A172 (cell line): ENCODE measurements at places on chromosomes 6 and 20.

GRCh38 chr20:10671221-10671918 is 2.4 kb downstream of the JAG1 start:
- peak; percentile 97 for DNase-seq

DNA sequence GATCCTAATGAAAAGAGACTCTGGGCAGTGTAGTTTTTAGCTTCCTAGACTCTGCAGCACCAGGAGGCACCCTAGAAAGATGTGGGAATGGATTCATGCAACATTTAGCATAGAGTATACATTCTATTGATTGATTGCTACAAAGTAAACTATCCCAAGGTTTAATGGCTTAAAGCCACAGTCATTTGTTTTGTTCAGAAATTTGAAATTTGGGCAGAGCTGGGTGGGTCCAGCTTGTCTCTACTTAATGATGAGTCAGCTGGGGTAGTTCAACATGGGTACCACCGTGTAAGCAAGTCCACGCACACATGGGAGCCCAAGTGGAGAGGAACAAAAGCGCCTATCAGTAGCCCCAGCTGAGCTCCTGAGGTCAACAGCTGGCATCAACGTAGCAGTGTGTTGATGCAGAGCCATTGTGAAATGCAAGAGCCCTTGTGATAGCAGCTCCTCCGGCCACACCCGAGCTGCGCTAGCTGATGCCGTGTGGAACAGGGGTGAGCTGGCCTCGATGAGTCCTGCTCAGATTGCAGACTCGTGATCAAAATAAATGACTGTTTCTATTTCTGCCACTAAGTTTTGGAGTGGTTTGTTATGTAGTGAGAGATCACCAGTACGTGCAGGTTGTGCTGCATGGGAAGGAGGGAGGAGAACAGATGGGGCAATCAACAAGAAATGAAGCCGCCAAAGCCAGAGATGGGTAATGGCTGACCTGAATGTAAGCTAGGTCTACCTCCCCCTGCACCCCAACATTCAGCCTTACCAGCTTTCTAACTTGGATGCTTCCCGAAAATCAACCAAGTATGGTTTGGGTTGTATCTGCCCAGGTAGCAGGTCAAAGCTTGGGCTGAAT is 45.7 kb upstream of the TRAF3IP2 start:
- no peak for DNase-seq

- DNase-seq = peak; percentile 44
Observed at GRCh38 chr6:79421707-79422484, 115.3 kb downstream of the LCA5 start.

GRCh38 chr6:160863782-160864181 is 127.8 kb upstream of the MAP3K4 start:
- no peak for DNase-seq

DNA sequence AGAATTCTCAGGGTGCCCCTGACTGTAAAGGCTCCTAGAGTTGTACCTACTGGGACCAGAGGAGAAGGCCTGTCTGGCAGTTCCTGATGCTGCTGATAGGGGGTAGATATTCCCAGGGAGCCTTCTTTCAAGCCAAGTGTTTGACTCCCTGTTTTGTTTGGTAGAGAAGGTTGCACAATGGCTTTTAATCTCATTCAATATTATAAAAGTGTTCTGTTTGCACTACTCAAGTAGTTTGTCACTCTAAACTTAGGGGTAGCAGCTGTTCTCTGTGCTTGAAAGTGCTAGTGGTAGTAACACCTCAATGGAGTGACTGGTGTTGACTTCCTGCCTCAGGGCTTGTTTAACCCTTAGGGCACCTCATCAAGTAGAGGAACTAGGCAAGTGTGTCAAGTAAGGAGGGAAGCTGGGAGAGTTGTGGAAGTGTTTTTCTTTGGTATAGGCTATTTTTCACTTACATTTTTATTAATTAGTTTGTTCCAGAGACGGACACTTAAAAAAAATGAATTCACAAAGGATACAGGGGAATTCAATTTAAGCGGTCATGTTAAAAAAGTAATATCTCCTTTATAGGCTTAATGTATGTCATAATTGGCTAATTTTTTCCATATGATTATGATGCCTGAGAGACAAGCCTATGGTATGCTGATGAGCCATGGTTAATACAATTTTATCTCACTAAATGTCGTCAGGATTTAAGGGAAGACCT is 38.1 kb downstream of the BICRAL start:
- no peak for DNase-seq

- DNase-seq = no peak
Observed at GRCh38 chr6:54632984-54633565, 213.5 kb upstream of the FAM83B start.

DNA sequence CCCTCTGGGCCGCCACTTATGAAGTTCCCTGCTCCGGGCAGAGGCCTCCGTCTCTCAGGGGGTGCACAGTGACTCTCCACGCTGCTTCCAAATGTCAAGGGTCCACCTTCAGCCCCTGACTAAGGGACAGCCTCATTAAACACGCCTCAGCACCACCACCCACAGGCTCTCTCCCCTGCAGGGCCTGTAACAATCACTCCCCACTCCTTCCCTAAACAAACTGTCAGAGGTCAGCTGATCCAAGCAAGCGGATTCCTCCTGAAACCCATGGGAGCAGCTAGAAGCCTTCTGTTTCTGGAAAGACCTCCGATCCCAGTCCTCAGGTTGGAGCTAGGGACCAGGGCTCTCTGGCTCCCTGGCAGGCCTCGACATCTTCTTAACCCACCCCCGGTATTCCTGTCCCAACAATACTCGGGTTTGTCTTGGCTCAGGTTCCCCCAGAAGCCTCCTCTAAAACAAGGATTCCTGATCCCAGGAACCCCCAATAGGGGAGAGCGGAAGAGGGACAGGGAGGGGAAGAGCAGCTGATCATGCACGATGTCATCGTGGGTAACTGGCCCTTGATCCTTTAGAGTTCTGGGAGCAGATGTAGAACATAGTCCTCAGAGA is 181.0 kb downstream of the ZNF217 start:
- no peak for DNase-seq

- no peak for DNase-seq
Observed at GRCh38 chr6:120405947-120406346, 928.3 kb downstream of the TBC1D32 start.

GRCh38 chr20:51354769-51355319 is 187.7 kb downstream of the NFATC2 start:
- peak; percentile 98 for DNase-seq

DNA sequence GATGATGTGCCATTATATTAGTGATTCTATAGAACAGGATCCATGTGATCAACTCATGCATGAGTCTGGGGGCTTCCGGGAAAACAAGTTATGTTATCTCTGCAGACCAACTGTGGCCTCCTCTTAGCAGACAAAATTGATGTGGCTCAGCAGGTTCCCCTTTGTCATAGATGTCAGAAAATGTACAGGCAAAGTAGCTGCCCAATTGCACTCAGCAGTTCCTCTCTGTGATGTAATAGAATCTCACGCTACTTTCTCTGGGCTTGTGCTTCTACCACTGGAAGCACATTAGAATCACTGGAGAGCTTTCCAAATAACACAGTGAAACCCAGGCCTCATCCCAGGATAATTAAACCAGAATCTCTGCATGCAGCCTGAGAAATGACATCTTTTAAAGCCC is 253.1 kb downstream of the SLC24A3 start:
- DNase-seq = no peak

DNA sequence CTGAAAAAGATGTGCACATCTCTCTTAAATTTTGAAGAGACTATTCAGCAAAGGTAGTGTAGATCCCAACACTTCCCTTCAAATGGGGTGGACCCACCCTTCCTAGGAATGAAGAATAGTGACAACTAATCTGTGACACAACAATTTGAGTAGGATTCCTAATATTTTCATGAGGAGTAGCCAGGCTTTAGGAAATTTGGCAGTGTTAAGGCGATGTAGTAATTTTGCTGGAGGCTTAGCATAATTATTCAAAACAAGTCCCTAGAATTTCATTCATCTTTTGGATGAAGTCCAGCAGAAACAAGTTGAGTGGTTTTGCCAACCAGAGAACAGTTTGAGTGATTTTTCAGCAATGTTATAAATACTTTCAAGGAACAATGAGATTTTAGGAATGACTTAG is 52.4 kb downstream of the ELOVL4 start:
- DNase-seq = no peak

- no peak for DNase-seq
Observed at GRCh38 chr20:2991532-2991931, 51.9 kb upstream of the GNRH2 start.

DNA sequence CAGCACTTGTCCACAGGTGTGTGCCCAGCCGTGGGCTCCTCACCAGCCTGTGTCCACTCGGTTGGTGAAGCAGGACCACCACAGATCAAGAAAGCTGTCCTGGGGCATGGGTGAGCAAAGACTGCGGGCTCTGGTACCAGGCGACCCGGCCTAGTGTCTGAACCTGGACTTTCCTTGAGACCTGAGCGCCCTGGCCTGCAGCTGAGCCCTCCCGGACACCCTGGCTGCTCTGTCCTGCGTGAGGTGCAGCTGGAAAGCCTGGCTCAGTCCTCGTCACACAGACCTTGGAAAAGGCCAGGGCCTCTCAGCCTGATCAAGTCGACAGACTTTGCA is 201.2 kb upstream of the THBS2 start:
- DNase-seq = no peak

DNA sequence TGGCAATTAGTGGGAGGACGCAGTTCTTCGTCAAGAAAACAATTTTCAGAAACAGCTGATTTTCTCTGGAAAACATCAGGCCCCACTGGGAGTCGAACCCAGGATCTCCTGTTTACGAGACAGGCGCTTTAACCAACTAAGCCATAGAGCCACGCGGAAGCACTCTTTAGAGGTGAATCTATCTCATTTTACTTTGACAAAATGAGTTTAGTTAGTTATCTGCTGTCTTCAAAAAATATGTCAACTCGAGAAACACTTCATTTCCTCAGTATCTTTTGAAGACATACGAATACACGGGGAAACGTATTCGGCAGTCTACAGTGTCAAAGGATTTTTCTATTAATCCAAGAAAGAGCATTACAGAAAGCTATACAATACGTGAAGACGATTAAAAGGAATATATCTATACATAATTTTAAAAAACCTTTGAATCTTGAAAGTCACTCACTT is 26.7 kb downstream of the GPX6 start:
- peak; percentile 83 for DNase-seq

GRCh38 chr6:85865420-85866369 is 223.0 kb upstream of the SYNCRIP start:
- peak; percentile 68 for DNase-seq

DNA sequence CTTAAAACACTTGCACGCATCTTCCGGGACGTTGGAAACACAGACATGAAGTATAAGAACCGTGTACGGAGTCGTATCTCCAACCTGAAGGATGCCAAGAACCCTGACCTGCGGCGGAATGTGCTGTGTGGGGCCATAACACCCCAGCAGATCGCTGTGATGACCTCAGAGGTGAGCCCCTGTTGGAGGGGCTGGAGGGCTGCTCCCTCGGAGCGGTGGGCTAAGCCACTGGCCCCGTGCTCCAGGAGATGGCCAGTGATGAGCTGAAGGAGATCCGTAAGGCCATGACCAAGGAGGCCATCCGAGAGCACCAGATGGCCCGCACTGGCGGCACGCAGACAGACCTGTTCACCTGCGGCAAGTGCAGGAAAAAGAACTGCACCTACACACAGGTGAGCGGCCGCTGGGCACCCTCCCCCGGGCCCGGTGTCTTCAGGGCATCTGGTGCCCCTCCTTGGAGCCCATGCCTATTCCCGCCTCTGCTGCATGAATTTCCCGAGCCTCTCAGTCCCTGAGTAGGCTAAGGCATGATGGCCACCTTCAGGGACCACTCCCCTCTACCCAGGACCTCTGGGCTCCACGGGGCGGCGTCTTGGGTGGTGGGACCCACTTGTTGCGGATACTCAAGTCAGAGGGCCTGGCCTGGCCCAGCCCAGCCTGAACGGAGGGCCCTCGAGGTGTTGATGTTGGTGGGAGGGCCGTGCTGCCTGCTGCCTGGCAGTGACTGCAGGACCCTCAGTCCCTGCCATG is 7.4 kb downstream of the TCEA2 start:
- DNase-seq = no peak

DNA sequence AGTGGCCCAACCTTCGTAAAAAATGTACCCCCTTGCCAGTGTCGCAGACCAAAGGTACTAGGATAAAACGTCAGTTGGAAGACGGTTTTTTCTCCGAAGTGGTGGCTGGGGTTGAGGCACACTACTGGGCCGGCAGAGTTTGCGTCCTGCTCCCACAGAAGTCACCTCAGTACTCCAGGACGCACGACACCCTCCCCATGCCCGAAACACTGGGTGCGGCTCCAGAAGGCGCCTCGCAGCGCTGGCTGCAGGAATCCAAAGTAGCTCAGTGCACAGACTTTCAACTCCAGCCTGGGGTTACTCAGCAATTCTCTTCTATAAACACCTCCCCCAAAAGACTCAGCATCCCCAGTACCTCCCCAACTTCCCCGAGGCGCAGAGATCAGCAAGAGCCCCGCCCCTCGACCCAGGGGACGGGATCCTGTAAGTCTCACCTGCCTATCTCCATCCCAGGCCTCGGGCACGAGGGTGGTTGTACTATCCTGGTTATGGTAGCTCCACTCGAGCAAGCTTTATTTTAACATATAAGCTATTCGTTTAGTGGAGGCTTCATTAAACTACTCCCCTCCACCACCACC is 88.2 kb downstream of the ZFP64 start:
- no peak for DNase-seq

DNA sequence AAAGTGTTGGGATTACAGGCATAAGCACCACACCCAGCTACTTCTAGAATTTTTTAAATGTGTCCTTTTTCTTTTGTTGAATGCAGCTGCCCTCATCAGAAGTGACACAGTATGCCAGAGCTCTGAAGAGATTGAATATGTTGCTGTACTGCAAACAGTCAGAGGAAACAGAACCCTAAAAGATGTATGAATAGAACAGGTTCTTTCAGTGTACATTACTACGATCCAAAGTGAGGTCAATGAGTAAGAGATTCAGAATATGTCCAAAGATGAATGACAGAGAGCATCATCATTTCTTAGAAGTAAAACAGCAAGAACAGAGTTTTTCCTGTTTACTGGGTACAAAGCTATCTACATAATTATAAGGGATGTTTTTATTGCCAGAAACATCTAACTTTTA is 268.5 kb downstream of the NRN1 start:
- no peak for DNase-seq

DNA sequence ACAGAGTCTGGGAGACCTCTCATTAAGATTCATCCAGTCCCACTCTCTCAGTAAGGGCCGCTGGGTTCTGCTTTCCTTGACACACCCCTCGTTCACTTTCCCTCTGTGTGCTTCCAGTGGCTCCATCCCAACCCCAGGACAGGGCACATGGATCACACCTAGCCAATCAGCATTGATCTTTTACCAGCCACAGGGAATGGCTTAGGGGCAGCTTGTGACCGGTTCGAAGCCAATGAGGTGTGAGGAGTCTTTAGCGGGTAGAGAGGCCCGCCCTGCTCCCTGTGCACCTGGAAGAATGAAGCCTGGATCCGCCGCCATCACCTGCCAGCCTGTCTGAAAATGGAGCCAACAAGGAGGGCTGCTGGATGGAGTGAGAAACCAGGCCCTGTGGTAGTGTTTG is 35.2 kb upstream of the OVOL2 start:
- no peak for DNase-seq
